DMS153 (cell line): ENCODE measurements at places on chromosomes 1 and 21.

GRCh38 chr1:230356869-230357794 is 69.0 kb downstream of the PGBD5 start:
- no peak for DNase-seq

GRCh38 chr1:227422581-227422980 is 104.3 kb upstream of the CDC42BPA start:
- no peak for DNase-seq

- no peak for DNase-seq
These were observed 77.6 kb upstream of the CHRM3 start for GRCh38 chr1:239308701-239309333.

DNA sequence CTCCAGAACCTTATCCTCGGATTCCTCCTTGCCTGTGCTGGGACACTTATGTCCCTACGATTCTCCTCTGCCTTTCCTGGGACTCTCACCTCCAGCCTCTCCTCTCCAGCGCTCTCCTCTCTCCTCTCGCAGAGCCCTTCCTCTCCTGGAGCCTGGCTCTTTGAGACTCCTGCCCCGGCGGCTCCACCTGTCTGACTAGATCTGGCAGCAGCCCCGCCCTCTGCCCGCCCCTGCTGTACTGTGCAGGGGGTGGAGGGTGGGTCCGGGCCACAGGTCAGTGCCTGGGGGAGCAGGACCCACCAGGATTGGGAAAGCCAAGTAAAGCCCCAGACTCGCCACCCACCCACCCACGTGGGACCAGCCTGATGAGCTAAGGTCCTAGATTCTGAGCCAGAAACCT is 1.6 kb downstream of the ELOVL1 start:
- DNase-seq: no peak

GRCh38 chr1:200081969-200082245 is 54.4 kb downstream of the NR5A2 start:
- DNase-seq: no peak

- DNase-seq: no peak
These were observed 6.3 kb upstream of the ARID1A start for GRCh38 chr1:26689504-26689903.

DNA sequence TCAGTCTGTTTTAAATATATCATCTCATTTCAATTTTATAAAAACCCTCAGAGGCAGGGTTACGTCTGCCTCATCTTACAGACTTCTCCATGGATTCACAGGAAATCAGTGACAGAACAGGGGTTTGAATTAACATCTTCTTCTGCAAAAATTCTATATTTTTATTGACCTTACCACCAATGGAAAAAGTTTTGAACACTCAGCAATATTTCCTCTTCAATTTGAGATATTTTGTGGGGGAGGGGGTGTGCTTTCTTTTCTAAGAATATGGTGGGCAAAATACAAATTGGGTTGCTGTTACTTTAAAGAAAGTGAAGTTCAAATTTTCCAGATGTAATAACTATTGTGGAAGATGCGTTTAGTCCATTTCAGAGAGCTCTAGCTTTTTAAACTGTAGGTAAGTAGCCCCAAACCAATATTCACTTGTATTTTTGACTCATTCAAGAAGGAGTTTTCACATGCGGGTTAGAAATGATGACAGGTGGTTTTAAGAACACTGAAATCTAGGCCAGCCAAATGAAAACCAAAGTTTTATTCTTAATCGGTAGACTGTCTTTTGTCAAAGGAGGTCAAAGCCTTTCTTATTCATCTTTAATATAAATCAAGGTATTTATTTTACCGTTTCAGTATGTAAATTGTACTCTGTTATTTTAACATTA is 17.4 kb downstream of the TGFB2 start:
- no peak for DNase-seq

GRCh38 chr1:61404597-61405376 is 320.2 kb downstream of the TM2D1 start:
- no peak for DNase-seq

- no peak for DNase-seq
These were observed 7.3 kb downstream of the SKI start for GRCh38 chr1:2235300-2235998.

DNA sequence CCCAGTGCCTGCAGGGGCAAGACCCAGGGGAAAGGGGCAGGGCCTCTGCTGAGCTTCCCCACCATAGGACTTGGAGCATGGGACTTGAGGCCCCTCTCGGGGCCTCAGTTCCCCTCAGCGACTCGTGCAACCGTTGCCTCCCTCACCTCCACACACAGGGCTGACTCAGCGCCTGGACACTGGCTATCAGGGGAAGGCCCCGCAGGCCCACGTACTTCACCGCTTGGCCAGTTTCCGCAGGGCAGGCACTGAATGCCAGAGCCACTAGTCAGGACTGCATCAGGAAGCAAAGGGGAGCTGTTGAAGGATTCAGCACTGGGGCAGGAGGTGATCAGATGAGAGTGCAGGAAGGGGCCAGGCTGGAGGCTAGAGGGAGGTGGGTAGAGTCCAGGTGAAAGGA is 15.5 kb upstream of the FAM131C start:
- DNase-seq: no peak

DNA sequence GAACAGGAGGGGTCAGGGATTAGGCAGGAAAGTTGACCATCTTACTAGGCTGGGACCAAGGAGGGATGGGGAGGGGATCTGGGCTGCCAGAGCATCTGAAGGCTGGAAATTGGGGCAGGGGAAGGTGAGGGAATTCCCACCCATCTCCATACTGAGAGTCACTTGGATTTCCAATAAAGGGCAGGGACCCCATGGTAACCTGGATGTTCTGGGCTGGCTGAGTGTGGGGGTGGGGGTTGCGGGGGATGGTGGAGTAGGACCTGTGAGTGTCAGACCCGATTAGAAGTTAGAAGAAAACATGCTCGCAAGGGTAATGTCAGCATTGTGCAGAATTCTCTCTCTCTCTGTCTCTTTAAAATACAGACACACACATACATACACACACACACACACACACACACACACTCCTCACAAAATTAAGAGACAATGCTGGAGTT is 40.0 kb upstream of the EPS15 start:
- no peak for DNase-seq

DNA sequence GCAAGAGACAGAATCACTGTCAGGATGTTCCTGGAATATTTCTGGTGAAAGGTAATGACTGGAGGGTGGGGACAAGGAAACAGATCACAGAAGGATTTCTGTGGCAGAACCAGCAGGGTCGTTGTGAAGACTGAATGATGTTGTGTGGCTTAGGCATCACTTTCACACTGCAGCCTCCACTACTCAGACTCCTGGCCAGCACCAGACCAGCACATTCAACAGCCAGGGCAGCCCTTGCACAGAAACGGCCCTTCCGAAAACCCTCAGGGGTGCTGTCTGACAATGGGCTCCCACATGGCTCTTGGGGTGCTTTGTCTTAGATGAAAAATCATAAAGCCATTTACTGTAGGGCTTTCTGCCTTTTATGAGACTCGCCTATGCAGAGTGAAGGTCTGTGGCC is 3.8 kb upstream of the RAB7B start:
- no peak for DNase-seq

GRCh38 chr1:45205011-45205909 is 1.1 kb downstream of the ZSWIM5 start:
- DNase-seq: peak; percentile 9

DNA sequence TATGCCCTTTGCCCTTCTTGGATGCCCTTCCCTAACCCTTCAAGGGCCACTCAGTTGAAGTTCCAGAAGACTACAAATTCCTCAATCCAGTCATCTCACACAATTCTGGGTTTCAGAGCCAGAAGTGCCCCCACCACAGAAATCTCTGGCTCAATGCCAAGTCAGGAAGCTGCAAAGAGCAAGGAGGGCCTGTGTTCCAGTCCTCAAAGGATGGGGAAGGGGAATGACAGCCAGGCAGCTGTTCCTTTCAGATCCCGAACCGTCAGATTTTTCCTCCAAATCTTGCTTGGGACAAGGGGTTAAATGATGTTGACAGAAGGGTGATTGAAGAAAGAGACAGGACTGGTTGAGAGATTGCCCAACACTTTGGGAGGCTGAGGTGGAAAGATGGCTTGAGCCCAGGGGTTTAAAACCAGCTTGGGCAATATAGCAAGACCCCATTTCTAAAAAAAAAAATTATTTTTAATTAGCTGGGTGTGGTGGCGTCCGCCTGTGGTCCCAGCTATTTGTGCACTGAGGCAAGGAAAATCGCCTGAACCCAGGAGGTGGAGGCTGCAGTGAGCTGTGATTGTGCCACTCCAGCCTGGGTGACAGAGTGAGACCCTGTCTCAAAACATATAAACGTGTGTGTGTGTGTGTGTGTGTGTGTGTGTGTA is 716 bp upstream of the HPDL start:
- no peak for DNase-seq

DNA sequence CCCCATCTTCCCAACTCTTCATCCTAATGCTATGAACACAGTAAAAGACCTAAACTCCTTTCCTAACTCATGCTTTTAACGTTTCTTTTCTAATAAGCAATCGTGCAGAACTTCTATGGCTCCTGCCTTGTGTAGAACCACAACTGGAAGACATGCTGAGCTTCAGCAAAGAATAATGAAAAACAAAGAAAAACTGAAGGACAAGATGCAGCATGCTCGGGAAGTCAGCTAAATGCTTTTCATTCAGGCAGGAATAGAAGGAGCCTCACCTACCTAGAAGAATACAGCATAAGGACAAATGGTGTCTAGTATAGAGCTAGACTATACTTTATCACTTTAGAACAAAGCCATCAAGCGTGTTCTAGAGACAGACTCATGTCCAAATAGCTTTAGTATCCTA is 45.9 kb downstream of the LUZP1 start:
- no peak for DNase-seq

DNA sequence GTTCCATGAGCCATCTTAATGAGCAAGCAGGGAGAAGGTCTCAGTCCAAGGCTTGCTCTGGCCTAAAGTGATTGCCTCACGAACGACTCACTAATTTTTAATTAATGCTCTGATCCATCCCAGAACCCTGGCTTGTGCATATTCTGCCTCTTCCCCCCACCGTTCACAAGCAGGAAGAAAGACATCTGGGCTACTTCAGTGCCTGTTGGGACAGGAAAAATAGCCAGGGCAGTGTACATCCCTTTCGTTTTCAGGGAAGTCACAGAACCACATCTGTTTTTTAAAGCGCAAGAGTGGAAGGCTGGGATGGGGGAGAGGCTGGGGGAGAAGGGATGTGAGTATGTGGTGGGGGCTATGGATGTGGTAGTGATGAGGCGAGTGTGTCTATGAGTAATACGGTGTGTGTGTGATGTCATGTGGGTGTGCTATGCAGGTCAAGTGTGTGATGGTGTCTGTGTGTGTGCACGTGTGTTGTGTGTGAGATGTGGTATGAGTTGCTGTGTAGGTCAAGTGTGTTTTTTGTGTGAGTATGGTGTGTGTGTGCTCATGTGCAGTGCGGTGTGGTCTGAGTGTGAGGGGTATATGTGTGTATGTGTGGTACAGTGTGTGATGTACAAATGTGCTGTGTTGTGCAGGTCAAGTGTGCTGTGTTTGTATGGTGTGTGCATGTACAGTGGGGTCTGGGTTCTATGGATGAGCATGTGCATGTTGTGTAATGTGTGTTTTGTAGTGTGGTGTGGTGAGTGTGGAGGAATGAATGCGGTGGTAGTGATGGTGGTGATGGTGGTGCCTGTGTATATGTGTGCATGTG is 64.9 kb upstream of the SYT6 start:
- DNase-seq: no peak

GRCh38 chr1:7954683-7955082 is 6.8 kb upstream of the PARK7 start:
- DNase-seq: no peak

GRCh38 chr1:170840371-170840770 is 95.0 kb upstream of the MROH9 start:
- no peak for DNase-seq

GRCh38 chr1:94617134-94617805 is 75.7 kb upstream of the F3 start:
- DNase-seq: no peak

DNA sequence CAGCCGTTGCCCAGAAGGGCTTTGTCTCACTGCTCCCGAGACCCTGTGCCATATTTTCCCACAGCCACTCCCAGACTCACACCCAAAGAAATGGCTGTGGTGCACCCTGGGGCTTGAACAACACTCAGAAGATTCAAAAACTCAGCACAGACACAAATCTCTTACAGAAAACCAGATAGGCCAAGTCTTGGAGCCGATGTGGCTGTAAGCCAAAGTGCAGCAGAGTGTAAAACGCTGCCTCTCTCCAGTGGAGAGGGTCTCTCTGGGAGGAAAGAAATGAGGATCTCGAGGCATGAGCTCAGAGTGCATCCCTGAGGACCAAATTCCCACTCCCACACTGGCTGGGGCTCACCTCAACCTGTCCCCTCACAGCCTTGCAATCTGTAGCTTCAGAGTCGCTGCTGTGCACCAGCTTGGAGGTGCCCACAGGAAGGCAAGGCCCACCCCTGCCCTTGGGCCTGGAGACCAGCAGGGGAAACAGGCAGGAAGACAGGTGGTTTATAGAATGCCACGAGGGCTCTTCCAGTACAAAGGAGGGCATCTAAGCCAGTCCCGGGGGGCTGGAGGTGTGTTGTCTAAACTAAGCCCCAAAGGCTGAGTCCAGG is 171.3 kb upstream of the AJAP1 start:
- DNase-seq: no peak

GRCh38 chr1:30929944-30930525 is 21.5 kb upstream of the SDC3 start:
- no peak for DNase-seq

- DNase-seq: no peak
These were observed 18.1 kb downstream of the KNCN start for GRCh38 chr1:46533179-46533864.

DNA sequence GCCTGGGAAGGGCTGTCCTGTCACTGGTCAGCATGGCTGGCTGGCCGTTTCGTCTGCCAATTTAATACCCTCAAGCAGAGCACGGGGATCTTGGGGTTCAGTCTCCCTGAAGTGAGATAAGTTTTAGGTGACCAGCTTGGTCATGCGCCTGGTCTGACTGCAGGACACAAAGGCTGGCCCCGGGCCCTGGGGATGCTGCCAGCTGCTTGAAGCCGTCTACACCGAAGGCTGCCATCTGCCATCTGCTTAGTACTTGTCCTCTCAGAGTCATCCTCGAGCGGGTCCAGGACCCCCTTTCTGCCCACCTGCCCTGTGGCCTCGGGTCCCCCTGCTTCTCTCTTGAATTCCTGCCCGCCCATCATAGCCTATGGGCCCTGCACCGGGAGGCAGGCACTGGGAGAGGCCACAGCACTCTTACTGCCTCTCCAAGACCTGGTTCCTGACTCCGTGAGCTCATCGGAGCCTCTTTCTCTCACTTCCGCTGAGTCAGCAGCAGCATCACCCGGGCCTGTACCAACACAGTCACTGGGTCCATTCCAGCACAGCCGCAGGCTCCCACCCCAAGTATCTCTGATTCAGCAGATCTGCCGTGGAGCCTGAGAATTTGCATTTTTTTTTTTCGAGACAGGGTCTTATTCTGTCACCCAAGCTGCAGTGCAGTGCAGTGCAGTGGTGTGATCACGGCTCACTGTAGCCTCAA is 7.0 kb downstream of the FBLIM1 start:
- DNase-seq: no peak

GRCh38 chr1:77975907-77976306 is 3.0 kb downstream of the FUBP1 start:
- DNase-seq: no peak

- DNase-seq: peak; percentile 95
These were observed 446.6 kb downstream of the PTPRU start for GRCh38 chr1:29682919-29683295.

- no peak for DNase-seq
These were observed 286.3 kb upstream of the LYPLAL1 start for GRCh38 chr1:218887141-218887925.
